Mammary epithelial cell (primary cell): ENCODE measurements at places on chromosomes 7 and 10. TPM values are rescaled to one million over a fixed set of nuclear protein-coding genes. Genes with fewer than 3 reads are reported as not detected.

TRIL gene
- total RNA-seq: not detected in 2 replicates

PIP gene
- not detected for total RNA-seq

RAB18 gene
- 75.3 TPM for total RNA-seq

HYCC1 gene
- 50.6 and 72.5 TPM in 2 replicates for total RNA-seq

FGL2 gene
- not detected in 2 replicates for total RNA-seq

MYH16 gene
- under 0.01 TPM for total RNA-seq

BHLHA15 gene
- not detected for total RNA-seq

PHTF2 gene
- total RNA-seq: 19.7 and 26.4 TPM in 2 replicates

UCMA gene
- total RNA-seq: not detected

SSC4D gene
- total RNA-seq: 1.3 TPM

ADAM12 gene
- total RNA-seq: 0.05 and 0.26 TPM in 2 replicates

DDC gene
- not detected in 2 replicates for total RNA-seq

ABCB1 gene
- total RNA-seq: not detected in 2 replicates

ARPC1B gene
- total RNA-seq: 196 TPM

GRID2IP gene
- not detected in 2 replicates for total RNA-seq

GPR15LG gene
- total RNA-seq: 0.33 TPM

SORCS1 gene
- not detected in 2 replicates for total RNA-seq

MET gene
- total RNA-seq: 179 TPM

FEZF1 gene
- not detected for total RNA-seq
